T-helper 1 cell (primary cell): ENCODE measurements at places on chromosomes 4 and X.

DNA sequence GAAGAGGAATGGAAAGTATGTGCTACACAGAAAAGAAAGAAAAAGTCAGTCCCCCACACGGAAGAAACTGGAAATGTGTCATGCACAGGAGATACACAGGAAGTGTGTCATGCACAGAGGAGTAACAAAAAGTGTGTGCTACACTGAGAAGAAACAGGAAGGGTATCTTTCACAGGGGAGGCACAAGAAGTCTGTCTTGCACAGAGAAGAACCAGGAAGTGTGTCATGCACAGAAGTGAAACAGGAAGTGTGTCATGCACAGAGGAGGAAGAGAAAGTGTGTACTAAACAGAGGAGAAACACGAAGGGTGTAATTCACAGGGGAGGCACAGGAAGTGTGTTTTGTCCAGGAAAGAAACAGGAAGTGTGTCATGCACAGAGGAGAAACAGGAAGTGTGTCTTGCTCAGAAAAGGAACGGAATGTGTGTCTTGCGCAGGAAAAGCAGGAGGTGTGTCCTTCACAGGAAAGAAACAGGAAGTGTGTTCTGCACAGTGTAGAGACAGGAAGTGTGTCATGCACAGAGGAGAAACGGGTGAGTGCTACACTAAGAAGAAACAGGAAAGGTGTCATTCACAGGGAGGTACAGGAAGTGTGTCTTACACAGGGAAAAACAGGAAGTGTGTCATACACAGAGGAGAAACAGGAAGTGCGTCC lies 527.2 kb upstream of the PRKX start:
- no peak for DNase-seq

DNA sequence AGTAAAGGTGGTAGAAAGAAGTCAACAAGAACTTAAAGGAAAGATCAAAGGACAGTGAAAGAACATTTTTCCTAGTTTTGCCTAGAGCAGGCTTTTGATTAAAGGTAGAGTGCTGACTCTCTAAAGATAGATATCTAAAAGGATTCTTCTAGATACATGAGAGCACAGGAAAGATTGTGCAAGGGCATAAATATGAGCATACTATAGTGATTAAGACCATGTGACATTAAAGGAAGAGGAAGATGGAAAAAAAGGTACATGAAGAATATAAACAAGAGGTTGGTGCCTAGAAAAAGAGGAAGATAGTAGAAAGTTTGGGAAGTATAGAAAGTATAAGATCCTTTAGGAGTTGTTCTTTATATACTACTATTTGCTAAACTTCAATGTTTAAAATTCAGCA lies 26.1 kb upstream of the TET2 start:
- DNase-seq, result no peak

DNA sequence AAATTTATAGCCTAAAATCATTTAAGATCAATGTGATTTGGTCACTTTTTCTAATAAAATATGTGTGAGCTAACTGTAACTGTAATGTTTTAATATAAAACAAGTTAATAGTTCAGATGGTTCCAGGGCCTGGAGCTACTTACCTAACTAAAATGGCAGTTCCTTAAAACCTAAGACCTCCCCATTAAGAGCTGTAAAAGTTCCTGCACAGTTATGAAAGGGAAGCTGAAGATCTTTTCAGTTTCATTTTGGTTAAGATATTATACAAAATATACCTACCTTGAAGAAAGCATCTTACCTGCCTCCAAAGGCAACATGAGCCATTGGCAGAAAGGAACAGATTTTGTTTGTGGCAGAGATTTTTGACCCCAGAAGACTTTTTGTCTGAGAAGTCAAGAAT lies 30.1 kb downstream of the HPF1 start:
- no peak for DNase-seq

DNA sequence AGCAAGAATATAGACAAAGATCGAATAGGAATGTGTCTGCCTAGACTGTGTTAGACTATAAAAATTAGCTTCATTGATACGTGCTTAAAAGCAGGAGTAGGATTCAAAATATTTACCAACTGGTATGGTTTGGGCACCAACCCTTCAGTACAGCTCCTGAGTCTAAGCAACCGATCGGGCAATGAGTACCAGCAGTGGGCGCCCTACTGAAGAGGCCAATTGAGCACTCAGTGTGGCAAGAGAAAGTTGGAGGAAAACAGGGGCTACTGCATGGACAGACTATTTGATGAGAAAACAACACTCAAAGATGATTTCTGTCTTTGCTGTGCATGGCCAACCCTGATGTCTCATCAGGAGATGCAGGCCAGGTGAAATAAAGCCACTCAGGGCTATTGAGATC lies 176.0 kb upstream of the NWD2 start:
- no peak for DNase-seq

GRCh38 chrX:49976682-49977197 lies 54.3 kb downstream of the CLCN5 start:
- no peak for DNase-seq

GRCh38 chr4:112550728-112551127 lies 34.7 kb upstream of the NEUROG2 start:
- no peak for DNase-seq

GRCh38 chr4:109497511-109497910 lies 62.5 kb upstream of the MCUB start:
- DNase-seq, result no peak

- DNase-seq, result no peak
These were observed 105.9 kb downstream of the LARP1B start for GRCh38 chr4:128166982-128167381.

- DNase-seq, result no peak
These were observed 19.7 kb downstream of the GAB3 start for GRCh38 chrX:154731184-154731583.

DNA sequence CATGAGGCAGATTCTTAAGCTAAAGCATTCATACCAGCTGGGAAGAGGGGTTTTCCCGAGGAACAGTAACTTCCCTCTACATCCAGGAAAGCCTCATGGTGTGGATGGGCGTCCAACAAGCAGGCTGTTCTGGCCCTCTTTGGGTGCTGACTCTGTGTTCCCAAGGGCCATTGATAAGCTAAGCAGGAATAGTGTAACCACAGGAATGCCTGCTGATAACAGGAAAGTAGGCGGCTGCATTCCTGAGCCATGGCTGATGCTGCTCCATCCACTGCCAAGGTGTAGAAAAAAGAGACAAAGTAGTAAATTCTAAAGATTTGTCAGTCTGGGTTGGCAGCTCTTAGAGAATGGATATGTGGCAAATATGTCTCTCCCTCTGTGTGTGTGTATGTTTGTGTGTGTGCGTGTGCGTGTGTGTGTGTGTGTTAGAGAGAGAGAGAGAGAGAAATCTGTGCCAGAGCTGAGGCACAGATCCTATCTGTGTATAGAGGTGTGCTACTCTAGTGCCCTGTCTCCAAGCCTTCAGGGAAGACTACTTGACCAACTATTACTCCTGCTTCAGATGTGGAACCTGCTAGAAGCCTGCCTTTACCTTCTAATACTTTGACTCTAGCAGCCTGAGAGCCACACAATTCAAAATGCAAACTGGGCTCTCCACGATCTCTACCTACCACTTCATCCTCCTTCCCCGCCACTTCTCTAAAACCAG lies 353.1 kb upstream of the NR3C2 start:
- no peak for DNase-seq

- DNase-seq, result no peak
These were observed 79.8 kb upstream of the GPM6A start for GRCh38 chr4:175891851-175892250.

GRCh38 chr4:169340834-169341233 lies 70.1 kb upstream of the SH3RF1 start:
- no peak for DNase-seq
